ENCODE measurements at places on chromosomes 2 and 18.

- DNase-seq: no peak
Observed at GRCh38 chr2:69544951-69545350, 98.6 kb downstream of the AAK1 start.

GRCh38 chr2:45714679-45715078, 63.2 kb downstream of the PRKCE start:
- DNase-seq: no peak

- DNase-seq: no peak
Observed at GRCh38 chr2:150994076-150994475, 267.6 kb downstream of the RBM43 start.

GRCh38 chr18:24296276-24296675, 101.3 kb downstream of the OSBPL1A start:
- DNase-seq: no peak

DNA sequence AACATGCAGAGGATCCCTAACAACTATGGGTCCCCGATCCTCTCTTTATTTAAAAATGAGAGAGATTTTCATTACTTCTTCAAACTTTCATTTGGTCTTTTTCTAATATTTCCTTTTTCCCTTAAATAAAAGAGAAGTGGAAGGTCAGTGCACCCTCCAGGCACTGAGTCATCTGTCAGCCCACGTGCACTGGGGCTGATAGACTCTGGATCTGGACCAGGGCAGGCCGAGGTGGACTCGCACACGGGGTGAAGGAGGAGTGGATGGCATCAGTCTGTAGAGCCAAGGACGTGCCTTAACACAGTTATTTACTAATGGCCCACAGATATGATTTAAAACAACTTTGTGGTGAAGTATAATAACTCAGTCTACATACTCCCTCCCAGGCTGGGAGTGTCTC, 214.4 kb upstream of the TMEM200C start:
- no peak for DNase-seq

- no peak for DNase-seq
Observed at GRCh38 chr18:56021136-56021808, 433.3 kb upstream of the TCF4 start.

GRCh38 chr18:33851546-33852078, 273.6 kb downstream of the ASXL3 start:
- no peak for DNase-seq

DNA sequence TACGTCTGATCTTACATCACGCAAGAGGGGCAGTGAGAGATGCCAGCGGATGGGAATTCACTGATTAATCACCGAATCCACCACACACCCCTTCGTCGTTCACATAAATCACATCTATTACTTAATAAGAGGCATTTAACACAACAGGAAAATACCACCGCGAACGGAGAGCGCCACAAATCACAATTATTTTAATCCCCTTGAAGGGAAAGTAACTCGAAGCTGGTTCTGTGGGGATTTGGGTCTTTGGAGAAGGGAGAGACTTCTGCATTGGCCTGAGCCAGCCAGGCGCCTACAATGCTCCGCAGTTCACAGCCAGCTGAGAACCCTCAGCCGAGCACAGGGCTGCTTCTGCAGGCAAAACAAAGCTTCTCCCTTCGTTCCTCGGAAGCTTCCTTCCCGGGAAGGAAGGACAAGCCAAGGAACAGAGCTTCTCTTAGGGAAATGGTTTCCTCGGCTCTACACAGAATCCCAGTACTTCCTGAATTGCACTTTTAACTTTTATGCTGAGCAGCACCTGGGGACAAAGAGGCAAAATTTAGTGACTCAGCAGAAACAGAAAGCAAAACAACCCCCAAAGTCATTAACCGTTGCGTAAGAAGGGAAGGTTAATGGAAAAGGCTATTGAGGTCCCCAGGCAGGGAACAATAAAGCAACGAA, at the start of gene LRP1B:
LRP1B (minus strand) TSS at position 7 of the 660 bp plus-strand sequence. CDS start 287 bp downstream, outside the sequence.
- no peak for DNase-seq

- DNase-seq: no peak
Observed at GRCh38 chr2:17935242-17935885, 56.9 kb downstream of the KCNS3 start.

GRCh38 chr2:62570861-62571698, 65.1 kb upstream of the TMEM17 start:
- no peak for DNase-seq

DNA sequence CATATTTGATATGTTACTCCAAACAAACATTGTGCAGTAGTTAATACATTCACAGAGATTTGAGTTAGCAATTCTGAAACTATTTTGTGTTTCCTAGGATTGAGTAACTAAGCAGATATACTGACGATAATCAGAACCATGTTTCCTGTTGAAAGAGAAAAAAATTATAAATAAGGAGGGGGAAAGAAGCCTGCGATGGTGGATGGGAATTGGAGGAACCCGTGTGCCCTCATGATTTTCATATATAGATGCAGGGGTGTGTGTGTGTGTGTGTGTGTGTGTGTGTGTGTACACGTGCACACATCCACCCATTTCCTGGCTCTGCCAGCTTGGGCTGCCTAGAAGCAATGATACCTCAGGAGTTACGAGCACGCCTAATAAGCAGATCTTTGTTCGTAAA, 56.9 kb downstream of the LPIN2 start:
- DNase-seq: no peak

DNA sequence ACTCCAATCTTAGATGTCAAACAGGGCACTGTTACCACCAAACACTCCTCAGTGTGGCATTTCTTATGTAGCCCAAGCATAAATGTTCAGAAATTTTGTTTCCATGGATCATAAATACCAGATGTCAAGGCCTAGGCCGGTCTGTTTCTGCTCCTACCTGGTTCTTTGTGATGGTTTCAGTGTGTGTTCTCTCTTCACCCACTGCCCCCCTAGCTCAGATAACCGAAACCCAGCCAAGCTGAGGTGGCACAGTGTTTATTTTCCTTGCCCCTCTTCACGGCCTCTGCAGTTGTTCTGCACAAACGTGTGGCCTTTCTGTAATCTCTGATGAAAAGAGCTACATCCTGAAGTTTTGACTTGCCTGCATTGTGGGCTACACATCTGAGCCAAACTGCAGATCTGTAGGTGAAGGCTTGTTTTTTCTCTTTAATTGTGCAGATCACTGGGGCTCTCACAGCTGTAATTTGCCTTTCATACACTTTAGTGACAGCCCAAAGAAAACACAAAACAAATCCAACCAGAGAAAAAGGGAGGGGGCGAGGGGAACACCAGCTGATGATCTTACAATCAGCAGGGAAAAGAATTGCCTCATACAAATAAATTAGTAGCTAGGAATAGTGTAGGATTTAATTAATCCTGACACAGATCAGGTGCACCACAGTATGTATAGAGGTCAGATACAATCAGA, 99.1 kb downstream of the NRP2 start:
- DNase-seq: no peak

DNA sequence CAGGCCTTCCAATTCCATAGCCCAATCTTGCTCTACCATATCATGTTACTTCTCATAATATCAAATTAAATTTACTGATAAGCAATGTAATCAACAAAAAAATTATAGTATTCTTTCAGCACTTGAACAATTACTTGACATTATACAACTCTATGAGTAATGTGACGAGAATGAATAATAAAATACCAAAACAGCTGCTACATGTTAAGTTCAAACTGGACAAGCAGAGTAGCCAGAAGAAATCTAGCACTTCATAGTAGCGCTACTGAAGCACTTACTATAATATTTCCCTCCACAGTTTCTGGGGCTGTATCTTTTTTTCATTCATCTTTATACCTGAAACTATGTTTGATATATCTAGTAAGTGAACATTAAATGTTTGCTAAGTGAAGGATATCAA, 14.9 kb downstream of the PPP3R1 start:
- no peak for DNase-seq

DNA sequence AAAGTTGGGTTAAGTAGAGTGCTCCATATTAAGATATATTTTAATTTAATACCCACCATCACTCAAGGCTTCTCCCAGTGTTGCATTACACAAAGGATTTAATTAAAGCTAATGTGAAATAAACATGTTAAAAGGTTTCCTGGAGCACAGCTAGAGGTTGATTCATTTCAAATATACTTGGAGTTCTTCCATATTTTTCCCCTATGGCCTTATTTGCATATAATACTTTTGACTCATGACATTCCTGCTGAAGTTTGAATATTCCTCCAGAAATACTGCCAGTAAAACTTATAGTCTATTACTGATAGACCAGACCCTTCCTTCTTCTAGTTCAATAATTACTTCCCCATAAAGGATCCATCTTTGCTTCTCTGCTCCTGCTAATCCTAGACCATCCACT, 227.5 kb downstream of the GULP1 start:
- no peak for DNase-seq

DNA sequence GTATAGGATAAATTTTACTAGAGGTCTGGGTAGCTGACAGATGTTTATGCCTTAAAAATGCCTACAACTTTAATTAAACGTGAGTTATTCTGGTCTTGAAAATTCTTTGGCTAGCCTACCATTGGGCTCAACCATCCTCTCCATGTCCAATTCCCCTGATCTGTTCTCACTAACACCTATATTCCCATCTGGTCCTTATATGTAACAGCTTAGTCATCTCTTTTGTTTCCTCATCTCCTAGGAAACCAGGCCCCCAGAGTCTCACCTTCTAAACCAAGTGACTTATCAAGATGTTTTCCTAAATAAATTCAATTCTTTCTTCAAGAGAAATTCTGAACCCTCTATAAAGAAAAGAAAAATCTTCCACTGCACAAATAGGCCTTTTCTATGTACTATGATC, 148.5 kb downstream of the TTC32 start:
- no peak for DNase-seq

- DNase-seq: no peak
Observed at GRCh38 chr2:7377916-7378569, 460.8 kb downstream of the RNF144A start.

DNA sequence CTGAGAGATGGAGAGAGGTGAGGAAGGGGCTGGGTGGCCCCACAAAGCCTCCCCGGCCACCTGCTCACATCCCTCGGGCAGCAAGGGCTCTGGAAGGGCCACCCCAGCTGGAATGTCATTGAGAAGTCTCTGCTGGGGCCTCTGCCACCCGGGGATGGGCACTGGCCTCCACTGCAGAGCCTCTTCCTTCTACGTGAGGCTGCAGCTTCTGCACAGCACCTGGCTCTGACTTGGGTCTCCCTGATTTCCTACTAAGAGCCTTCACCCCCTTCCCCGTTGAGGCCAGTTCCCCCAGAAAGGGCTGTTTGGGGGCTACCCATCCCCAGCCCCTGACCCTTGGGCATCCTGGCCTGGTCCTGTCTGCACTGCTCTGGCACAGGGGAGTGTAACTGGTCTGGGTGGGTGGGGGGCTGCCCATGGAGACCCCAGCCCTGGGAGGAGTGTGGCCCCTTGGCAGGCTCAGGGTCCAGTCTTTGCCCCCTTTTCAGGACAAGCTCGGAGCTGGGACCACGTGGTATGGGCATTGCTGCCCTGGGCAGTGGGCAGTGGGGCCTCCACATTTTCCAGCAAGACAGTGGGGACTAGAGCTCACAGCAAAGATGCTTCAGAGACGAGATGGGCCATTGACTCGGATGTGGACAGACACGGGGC, 5.6 kb downstream of the PDCD1 start:
- DNase-seq: no peak

- DNase-seq: no peak
Observed at GRCh38 chr2:164458792-164459191, 162.5 kb downstream of the GRB14 start.

DNA sequence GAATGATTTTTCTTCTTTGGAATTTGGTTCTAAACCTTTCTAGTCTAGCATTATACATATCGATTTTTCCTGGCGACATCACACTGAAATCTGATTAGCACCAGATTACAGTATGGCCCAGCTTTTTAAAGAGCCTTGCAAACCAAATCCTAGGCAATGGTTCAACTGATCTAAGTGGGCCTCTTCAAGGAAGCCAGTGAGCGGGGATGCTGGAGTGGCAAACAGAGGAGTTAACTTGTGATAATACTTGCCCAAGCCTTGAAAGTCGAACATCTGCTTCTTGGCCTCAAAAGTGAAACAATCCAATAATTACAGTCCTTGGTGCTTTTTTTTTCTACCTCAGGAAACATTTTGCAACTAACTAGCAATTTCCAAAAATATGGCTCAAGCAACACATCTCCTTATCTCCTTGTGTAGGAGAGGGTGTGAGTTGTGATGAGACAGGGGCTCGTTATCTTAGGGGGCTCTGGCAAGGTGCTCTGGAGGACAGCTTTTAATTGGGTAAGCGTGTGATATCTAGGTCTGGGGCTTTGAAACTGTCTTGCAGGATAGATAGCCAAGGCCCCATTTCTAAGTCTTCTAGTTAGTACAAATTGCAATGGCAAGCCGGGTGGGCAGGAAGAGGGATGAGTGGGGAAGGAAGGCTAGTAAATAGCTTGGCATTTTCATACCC, 240.2 kb upstream of the CCDC68 start:
- DNase-seq: no peak

DNA sequence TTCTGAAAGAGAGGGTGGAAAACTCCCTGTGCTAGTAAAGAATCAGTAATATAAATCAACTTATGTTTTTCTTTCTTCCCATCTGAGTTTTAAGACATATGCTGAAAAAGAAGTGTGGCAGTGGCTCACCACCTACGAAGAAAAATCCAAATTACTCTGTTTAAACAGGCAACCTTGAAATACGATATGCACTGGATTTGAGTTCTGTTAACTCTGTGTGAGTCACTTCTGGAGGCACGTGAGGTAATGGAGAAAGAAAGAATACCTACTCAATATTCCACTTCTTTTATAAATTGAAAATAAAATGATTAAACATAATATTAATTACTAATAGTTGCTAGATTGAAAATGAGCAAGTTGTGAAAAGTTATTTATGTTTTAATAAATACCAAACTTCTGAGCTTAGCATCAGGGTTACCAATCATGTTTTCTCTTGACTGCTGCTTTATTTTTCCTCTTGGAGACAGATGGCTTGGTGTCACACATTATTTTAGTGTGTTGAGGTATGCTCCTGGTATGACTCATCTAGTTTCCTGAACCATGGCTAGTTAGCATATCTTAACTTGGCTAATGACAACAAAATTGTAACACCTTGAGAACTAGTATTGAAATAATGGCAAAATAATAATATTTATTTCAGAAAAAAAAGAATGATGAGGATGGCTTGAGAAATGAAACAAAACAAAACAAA, 1705.5 kb upstream of the PIK3C3 start:
- no peak for DNase-seq

DNA sequence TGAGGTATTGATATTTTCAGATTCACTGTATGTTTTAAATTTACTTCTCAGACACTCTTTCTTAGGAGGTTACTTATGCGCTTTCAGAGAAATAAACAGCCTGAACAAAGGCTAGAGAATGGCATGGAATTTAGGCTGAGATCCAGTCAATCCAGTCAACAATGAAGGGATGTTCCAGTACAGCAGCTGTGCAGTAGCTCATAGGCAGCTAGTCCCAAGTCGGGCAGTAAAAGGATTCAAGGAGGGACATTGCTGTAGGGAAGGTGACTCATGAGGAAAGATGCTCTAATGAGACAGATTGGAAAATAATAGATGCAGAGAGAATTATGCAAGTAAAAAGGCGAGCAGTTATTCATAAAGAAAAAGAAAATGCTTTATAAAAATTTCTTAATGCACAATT, 397.9 kb upstream of the RGPD4 start:
- no peak for DNase-seq
